Posterior vena cava (tissue), 2 donors: ENCODE measurements at places on chromosomes 3 and 15. TPM values are rescaled to one million over a fixed set of nuclear protein-coding genes. Genes with fewer than 3 reads are reported as not detected.

The MGLL gene
- 216 TPM for total RNA-seq

The HIGD2B gene
- total RNA-seq = not detected

The NANOGP8 gene
- total RNA-seq = not detected

The SCG5 gene
- 5.6 TPM for total RNA-seq

The TGM5 gene
- total RNA-seq = 1.0 TPM

The COPB2 gene
- total RNA-seq = 119 TPM

The SLC33A1 gene
- total RNA-seq = 24.3 TPM
